ENCODE measurements at places on chromosomes 6 and 20.
A peak's percentile ranks its signal among the peaks of the same experiment; 100 is the strongest.

DNA sequence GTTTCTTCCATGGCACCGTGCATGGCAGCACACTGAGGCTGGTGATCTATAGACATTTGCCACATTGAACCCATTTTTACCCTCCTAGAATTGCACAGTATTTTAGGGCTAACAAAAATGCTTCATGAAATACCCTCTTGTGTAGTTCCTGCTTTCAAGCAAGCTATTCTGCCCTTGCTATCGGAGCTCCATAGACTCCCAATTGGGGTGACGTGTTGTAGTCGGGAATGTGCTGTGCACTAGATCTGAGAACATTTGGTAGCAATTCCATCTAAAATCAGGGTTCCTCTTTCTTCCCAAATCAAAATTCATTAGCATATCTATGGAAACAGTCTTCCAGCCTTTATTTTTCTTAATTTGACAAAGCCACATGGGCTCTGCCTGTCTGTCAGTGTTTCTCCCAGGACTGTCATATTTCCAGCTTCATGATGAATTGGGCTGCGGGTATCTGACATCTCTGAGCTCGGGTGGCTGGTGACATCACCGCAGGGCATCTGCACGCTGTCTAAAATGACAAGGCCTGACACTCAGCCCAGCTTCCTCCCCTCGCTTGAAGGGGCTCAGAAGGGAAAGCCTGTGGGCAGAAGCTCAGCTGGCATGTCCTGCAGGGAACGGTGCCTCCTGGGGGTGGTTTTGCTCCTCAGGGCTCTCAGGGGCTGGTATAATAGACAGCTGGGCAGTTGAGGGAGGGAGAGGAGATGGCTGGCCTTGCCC lies 406.4 kb downstream of the QKI start:
- DNase-seq: no peak

DNA sequence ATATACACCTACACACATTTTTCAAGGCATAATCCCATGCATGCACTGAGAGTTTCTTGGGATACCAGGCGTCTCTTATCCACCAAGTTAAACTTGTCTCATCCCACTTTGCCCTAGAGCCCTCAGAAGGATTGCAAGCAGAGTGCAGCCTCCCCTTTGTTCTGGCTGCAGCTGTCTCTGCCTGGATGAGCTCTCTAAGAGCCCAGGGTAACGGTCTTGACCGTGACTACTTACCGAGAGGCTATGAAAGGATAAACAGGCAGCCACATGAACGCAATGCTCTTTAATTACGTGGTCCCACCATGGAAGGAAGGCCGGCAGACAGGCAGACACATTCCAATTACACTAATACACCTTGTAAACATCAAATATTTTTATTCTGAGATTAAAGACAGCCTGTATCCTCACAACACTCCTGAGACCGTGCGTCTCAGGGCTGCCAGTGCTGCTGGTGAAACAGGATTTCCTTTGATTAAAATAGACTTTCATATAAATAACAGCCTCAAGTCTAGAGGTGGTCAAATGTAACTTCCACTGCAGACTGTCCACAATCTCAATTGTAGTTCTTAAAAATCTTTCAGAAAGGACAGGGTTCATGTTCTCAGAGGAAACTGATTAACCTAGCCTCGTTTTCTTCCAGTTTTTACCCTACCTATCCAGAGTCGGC lies 210.0 kb upstream of the PRDM1 start:
- no peak for DNase-seq

- DNase-seq: no peak
Measured at GRCh38 chr20:32975698-32976674, 28.2 kb downstream of the SUN5 start.

DNA sequence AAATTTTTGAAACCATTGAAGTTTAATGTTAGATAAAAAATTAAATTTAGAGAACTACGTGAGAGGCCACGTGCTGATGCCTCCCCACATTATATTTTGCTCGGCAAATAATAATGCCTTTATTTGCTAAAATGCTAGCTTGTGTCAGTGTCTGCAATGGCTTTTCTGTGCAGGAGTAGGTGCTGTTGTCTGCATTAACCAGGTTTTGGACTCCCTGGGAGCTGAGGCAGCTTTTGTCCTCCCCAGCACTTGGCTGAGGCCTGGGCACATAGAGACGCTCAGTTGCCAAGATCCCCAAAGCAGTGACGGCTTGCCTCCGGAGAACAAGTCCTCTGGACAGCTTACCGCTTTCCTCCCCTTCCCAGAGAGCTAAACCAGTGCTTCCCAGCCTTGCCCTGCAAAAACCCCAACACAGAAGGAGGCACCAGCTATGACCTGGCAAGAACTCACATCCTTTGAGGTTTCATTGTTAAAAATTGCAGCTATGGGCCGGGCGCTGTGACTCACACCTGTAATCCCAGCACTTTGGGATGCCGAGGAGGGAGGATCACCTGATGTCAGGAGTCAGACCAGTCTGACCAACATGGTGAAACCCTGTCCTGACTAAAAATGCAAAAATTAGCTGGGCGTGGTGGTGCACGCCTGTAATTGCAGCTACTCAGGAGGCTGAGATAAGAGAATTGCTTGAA lies 59.9 kb downstream of the KAT14 start:
- no peak for DNase-seq

DNA sequence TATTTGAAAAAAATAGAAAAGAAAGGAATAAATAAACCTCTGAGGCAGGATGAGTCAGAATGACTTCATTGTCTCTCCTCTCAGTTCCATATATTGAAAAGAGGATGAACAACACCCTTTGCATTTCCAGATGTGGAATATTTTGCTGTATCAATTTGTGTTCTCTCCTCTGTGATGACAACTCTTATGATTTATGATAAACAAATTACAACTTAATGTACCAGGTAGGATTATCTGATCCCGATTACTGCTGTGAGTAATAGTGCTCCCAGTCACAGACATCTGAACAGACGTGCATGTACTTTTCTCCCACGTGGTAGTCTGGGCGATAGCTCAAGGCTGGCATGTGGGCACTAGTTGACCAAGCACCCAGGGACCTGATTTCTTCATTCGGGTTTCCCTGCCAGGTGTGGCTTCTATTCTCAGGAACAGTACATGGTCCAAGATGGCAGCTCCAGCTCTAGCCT lies 142.1 kb upstream of the SULF2 start:
- peak; percentile 82 for DNase-seq

- DNase-seq: peak; percentile 31
Measured at GRCh38 chr6:48560408-48560807, 449.4 kb upstream of the PTCHD4 start.

GRCh38 chr6:146990821-146991798 lies 213.1 kb upstream of the STXBP5 start:
- DNase-seq: peak; percentile 85

- DNase-seq: peak; percentile 96
Measured at GRCh38 chr6:135870722-135871121, 19.2 kb downstream of the PDE7B start.

DNA sequence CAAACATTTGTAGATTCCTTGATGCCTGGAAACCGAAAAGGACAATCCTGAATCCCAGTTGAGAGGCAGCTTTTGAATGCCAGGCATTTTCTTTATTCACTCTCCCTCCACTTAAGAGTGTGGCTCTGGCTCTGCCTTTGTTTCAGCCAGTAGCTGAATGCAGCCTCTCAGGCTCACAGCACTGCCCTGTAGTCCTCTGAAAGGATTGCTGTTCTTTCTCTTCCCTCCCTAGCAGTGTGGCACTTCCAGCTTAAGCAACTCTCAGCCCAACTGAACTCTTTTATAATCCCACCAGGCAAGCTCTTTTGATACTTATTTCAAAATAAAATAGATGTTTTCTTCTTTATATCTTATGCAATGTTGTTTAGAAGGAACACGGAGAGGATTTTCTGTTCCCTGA lies 415.6 kb downstream of the GJA1 start:
- DNase-seq: no peak

- no peak for DNase-seq
Measured at GRCh38 chr6:141131616-141132015, 1001.1 kb upstream of the GJE1 start.

GRCh38 chr20:20317621-20318364 lies 50.1 kb upstream of the INSM1 start:
- no peak for DNase-seq

GRCh38 chr6:71011871-71012371 lies 55.1 kb upstream of the B3GAT2 start:
- no peak for DNase-seq

- no peak for DNase-seq
Measured at GRCh38 chr6:125445054-125445453, 143.3 kb upstream of the HDDC2 start.

GRCh38 chr6:103799971-103800670 lies 1059.6 kb downstream of the HACE1 start:
- DNase-seq: no peak

- peak; percentile 15 for DNase-seq
Measured at GRCh38 chr6:13262302-13263230, 65.8 kb downstream of the TBC1D7 start.

DNA sequence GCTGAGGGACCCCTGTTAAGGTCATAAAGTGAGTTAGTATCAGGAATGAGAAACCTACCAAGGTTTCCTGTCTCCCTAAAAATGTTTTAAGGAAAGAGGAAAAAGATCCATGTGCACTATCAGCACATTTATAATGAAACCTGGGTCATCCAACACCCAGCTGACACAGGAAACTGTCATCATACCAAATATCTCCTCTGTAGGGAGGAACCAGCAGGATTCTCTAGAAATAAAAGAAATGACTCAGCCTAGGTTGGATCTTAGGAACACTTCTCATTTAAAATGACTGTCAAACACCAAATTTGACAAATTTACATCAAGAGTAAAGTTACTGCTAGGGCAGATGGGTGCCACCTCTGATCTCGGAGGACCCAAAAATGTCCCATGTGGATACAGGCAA lies 21.7 kb downstream of the GFOD1 start:
- no peak for DNase-seq

- DNase-seq: no peak
Measured at GRCh38 chr6:2611092-2611491, 139.6 kb downstream of the MYLK4 start.

- DNase-seq: peak; percentile 22
Measured at GRCh38 chr20:45892049-45892825, 1.1 kb downstream of the CTSA start.

DNA sequence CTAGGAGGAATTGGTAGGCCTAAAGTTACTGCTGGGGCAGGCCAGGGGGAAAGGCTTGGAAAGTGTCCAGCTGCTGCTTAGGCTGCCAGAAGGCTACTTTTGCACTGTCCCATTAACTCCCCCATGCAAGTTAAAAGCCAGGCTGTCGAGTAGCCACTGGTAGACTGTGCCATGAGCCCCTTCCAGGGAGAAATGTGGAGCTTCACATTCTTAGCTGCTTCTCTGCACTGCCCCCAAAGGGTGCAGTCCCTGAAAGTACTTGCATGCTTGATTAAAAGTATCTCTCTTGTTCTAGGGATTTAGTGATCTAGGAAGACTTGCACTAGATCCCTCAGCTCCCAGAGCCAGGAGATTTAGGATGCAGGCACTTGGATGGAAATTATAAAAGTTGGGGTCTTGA lies 57.3 kb downstream of the CDC5L start:
- no peak for DNase-seq

DNA sequence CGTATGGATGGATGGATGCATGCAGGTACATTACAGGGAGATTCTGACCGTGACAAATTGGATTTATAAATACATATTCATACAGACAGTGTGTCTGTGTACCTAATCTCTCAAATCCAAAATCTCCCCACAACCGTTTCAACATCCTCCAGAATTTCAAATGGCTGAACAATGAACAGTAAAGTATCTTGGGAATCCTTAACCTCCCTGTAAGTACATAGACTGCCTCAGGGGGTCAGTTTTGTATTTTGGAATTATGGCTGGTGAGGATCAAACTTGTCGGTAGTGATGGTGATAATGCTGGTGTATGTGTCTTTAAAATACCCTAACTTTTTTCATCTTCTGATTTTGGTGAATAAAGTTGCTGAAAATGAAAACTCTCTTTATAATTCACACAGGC lies 246.2 kb downstream of the FOXC1 start:
- no peak for DNase-seq

DNA sequence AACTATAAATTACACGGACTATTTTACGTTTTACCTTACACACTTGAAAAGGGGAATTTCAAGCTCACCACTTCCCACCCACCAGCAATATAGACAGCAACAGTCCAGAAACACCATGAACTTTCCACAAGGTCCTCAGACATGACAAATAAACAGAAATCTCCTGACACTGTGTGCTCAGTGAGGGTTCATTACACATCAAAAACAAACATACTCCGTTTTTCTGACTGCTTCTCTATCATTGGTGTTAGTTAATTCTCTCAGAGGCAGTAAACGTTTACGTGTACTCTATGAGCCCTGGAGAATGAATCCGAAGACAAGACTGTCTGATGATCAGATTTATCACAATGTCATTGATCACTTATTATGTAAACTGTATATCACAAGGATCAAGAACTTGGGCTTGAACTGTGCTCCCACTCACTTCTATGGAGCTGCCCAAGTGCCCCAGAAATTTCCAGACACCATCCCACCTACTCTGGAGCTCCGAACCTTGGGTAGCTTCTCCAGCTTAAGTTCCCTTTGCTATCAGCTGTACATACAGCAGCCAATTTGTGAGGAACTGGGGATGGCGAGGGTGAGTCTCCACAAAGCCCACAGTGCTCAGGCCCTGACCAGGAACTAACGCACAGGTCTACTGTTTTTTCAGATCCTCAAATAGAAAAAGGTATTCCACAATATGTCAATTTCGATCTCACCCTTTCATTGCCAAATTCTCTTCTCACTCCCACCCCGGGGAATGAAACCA lies 86.0 kb downstream of the ALDH8A1 start:
- no peak for DNase-seq

DNA sequence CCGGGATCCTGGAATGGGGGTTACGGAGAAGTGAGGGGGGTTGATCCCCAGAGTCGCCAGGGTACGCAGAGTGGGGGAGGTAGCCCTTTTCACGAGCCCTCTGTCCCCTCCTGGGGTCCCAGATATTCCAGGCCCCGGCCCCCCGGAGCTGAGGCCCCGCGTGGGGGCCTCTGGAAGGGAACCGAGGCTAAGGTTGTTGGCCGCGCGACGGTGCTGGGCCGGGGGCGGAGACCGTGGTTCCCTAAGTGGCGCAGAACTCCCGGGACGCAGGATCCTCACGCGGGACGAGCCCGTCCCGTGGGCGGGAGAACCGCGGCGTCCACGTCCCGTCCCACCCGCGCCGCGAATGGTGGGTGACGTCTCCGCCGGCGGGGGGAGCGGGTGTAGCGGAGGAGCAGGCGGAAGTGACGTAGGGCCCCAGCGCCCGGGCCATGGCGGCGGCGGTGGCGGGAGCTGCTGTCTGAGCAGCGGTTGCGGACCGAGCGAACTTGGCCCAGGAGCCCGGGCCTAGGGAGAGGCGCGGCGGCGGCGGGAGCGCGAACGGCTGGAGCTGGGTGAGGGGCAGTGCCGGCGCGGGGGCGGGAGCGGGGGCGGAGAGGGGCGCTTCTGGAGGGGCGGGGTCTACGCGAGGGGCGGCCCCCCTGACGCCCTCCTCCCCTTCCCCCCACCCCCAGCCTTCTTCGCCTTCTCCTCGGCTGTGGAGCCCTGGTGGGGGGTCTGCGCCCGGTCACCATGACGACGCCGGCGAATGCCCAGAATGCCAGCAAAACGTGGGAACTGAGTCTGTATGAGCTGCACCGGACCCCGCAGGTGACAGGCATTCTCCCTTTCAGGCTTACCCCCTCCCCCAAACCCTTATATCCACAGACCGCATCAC lies at the start of gene RING1:
RING1 (plus strand) TSS at position 410 of the 877 bp plus-strand sequence; CDS start at position 733, 323 bp downstream.
- peak; percentile 79 for DNase-seq

All from fibroblast of skin of right biceps (primary cell).